ENCODE measurements at places on chromosomes 5 and 9. TPM values are rescaled to one million over a fixed set of nuclear protein-coding genes. Genes with fewer than 3 reads are reported as not detected.

Gene RARS1
- 187 TPM for total RNA-seq

Gene OBP2B
- not detected for total RNA-seq

Gene IQGAP2
- total RNA-seq = 24.0 TPM

Gene FGFR4
- total RNA-seq = 19.8 TPM

Gene AP3B1
- 51.7 TPM for total RNA-seq

Gene LPAR1
- 101 TPM for total RNA-seq

Gene KIF4B
- under 0.01 TPM for total RNA-seq

Gene GHR
- 3.8 TPM for total RNA-seq

Gene CHD1
- total RNA-seq = 30.0 TPM

Gene GLDC
- 1.4 TPM for total RNA-seq

Gene SVEP1
- total RNA-seq = 134 TPM

Gene FOXD4
- 0.28 TPM for total RNA-seq

Gene IL31RA
- 0.71 TPM for total RNA-seq

Gene SLC25A2
- total RNA-seq = 0.18 TPM

Gene AGXT2
- not detected for total RNA-seq

Gene ADRA1B
- 0.14 TPM for total RNA-seq

Gene UGCG
- total RNA-seq = 115 TPM

Gene PCDH1
- total RNA-seq = 0.55 TPM

Gene FBN2
- 87.2 TPM for total RNA-seq

Gene STXBP1
- total RNA-seq = 20.8 TPM

Gene NUTM2F
- total RNA-seq = not detected

Gene MAN1B1
- total RNA-seq = 87.0 TPM

Gene RASEF
- 0.14 TPM for total RNA-seq

Gene KCTD16
- 2.4 TPM for total RNA-seq

Gene ENTPD2
- total RNA-seq = not detected

Gene ERAP2
- total RNA-seq = 35.6 TPM

Gene FREM1
- total RNA-seq = under 0.01 TPM

Gene UBE2QL1
- under 0.01 TPM for total RNA-seq

Gene FYB1
- not detected for total RNA-seq

Gene ARSB
- total RNA-seq = 17.0 TPM

Gene LOX
- 94.2 TPM for total RNA-seq

Gene LEAP2
- total RNA-seq = 0.14 TPM

Gene PCDHGA12
- total RNA-seq = 9.1 TPM

Gene GLRA1
- total RNA-seq = not detected

Gene RNF183
- not detected for total RNA-seq

Gene REEP2
- total RNA-seq = 17.5 TPM
